Right ventricle myocardium inferior (tissue), 1 donor: ENCODE measurements at places on chromosomes 1 and 21. TPM values are rescaled to one million over a fixed set of nuclear protein-coding genes. Genes with fewer than 3 reads are reported as not detected.

DNA sequence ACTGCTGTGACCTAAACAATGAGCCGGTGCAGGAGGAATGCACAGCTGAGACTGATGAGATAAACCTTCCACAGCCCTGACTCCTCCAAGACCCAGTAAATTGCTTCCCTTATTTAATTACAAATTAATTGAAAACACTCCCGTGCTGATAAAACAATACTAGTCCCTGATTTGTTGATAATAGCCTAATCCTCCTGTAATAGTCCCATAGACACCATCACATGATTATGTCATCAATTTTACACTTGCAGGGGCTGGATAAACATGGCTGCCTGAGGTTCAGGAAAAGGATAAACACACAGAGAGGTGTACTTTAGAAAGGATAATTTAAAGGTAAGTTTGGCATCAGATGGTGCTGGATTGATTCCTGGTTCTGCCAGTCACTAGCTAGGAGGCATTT is 84.6 kb upstream of the SPAG17 start:
- DNase-seq: no peak

The LIN28A gene
- not detected for total RNA-seq

DNA sequence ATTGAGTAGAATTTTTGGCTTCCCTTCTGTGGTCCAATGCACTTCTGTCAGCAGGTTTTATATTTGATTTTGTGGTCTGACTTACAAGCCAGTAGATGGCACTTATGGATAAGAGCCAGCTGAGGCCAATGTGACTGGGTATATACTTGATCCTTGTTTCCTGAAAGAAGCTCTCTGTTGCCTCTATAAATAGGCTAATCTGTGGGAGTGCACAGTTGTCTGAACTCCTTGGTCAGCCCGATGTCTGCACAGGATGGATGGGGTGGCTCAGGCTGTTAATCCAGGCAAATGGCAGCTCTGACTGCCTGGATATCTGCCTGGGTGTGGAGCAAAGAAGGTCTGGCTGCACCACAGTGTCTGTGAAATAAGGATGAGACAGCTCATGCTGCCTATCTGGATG is 1183.7 kb upstream of the PRMT6 start:
- no peak for DNase-seq

DNA sequence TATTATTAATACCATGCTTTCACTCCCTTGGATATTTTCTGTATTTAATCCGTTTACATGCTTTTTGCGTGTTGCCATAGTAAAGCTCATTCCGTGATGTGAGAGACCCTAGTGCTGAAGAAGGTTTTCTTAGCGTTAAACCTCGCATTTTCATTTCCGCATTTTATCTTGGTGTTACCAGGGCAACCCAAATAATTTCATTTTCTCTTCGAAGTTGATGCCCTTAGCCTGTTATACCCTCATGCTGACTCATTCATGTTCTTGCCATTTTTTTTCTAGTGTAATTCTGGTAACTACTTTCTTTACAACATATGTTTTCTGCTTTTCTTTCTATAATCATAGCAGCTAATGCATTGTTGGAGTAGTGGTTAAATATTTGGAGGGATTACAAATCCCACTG is 37.2 kb downstream of the LRRC8C start:
- DNase-seq: no peak

DNA sequence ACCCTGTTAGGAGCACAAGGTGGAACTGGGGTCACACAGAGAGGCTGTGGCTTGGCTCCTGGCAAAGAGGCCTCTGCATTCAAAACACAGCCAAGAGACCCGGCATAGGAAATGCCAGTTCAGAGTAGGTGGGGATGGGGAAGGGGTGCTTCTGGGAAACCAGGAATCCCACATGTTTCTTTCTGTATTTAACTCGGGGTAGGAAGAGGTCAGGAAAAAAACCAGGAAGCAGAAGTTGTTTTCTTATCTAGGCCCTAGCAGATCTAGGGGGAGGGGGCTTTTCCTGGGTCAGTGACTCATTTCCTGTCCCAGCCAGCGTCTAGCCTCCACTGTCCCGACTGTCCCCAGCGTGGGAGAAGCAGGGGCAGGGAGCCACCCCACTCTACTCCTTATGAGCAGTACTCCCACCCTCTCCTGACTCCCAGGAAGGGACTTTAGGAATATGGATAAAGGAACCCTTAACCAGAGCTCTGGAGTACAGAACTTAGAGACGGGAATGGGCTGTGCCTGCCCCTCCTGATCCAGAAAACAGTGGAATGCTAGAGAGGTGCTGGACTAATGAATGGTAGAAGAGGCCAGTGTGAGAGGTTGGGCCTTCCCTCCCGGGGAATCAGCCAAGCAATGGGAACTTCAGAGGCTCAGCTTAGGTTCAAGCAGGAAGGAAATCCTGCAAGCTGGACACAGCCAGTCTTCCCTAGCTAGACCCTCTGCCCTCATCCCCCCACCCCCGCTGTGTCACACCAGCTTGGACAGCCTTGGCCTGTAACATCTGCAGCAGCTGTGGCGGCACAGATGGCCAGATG is 5.7 kb downstream of the FHL3 start:
- no peak for DNase-seq

- DNase-seq: no peak
Measured at GRCh38 chr1:208397286-208397685, 153.1 kb upstream of the PLXNA2 start.

DNA sequence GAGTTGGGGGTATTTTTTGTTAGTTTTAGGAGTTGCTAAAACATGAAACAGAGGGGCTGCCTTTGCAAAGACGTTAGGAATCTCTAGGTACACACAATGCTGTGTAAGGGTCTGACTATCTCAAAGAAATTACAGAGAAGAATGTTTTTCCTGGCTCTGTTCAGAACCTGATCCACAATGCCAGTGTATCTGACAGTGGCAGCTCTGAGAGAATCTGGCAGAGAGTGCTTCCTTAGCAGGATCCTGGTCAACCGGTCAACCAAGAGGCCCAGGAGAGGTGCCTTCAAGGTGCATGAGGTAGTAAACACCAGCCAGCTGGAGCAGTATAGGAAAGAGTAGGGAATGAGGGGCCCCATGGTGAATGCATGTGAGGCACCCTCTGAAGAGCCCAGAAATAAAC is 40.9 kb upstream of the RGS1 start:
- no peak for DNase-seq
